Sigmoid colon (tissue), 7 donors: ENCODE measurements at places on chromosomes 3 and 15. TPM values are rescaled to one million over a fixed set of nuclear protein-coding genes. Genes with fewer than 3 reads are reported as not detected.

DNA sequence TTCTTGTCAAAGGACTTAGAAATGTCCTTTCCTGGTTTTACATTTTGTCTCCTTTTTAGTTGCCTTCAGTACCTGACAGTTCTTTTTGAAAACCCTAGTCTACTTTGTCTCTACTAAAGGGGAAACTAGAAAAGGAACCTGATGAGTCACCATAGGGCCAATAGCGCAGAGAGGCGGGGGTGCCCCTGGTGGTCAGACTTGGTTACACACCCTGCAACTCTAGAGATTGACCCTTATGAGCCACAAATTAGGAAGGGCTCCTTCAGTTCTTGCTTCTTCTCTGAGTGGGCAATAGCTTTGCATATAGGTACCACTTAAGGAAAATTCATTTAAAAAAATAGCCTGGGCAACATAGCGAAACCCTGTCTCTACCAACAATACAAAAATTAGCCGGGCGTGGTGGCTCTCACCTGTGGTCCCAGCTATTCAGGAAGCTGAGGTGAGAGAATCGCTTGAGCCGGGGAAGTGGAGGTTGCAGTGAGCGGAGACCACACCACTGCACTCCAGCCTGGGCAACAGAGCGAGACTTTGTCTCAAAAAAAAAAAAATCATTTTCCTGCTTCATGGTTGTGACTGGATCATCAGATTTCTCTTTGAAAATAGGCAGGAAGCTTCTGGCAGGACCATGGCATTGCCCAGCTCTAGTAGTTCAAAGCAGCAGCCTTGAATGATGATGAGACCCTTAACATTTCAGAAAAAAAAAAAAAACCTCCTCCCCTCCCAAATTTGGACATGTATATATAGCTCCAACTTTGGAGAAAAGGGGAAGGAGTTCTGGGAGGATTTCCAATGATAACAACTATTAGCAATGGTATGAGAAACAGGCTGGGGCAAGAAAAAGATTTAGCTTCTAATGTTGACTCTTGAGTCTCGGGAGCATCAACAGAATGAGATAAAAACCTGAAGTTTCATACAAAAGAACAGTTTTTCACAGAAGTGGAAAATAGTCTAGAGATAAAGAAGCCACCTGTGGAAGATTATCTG lies 45.2 kb upstream of the RASA2 start:
- no peaks in the 10 kb centered on the region for H3K27me3 ChIP-seq
- DNase-seq, result no peak
- H3K4me3 ChIP-seq, result peak overlapping the region; percentile 5
- peaks cover 69% of the 10 kb centered on the region for H3K4me1 ChIP-seq
- peak overlapping the region; percentile 96 for H3K27ac ChIP-seq

DNA sequence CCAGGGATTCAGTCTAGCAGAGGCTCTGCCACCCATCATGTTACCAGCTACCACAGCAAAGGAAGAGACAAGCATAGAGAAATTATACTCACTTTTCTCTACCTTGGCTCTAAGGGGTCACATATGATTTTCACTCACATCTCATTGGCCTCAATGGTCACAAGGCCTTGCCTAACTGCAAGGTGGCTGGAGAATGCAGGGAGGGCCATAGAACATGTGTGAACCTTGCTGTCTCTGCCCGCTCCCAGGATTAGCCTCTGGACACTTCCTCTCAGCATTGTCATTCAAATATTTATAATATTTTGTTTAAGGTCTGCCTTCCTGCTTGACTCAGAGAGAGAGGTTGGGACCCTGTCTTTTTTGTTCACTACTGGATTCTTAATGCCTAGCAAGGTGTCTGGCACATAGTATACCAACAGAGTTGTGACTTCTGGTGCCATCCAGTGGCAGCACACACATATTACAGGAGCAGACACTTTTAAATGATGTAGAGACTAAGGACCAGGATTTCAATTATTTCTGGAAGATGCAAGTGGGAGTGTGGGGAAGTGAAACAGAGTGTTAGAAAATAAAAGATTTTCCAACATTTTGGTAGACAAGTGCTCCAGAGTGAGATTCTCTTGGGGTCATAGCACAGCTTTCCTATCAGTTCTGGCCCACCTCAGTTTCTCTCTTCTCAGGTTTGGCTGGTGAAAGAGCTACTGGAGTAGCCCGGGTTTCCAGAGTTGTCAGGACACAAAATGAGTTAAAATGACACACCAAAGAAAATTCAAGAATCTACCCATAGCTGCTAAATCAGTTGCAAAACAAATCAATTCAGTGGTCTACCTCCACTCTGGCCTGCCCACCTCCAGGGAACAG lies 119.0 kb upstream of the RASGRP1 start:
- no peak overlapping the region for H3K27ac ChIP-seq
- H3K4me1 ChIP-seq, result no peaks in the 10 kb centered on the region
- no peak overlapping the region for H3K4me3 ChIP-seq
- no peaks in the 10 kb centered on the region for H3K36me3 ChIP-seq
- H3K27me3 ChIP-seq, result no peaks in the 10 kb centered on the region

DNA sequence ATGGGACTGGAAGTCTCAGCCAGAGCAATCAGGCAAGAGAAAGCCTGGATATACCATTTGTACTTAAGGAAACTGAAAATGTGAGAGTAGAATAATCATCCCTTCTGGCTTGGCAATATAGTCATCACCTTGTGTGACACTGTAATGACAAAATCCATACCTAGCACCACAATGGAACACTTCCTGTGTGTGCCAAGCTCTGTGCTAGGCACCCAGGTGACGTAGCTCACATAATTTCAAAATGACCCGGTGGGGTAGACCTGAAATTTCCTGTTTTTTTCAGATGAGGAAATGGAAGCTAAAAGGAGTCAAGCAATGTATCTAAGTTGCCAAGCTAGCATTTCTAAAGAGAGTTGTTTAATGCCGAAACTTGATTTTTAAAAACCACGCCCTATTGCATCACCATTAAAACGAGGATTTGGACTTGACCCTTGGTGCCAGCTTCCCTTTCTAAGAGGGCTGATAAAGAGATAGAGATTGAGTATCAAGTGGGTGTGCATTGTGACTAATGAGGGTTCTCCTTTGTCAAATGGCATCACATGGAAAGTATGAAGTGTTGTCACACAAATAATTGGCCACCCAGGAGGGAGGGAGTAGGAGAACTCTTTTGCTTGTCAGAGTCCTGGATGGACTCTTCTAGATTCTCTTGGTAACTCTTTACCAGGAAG lies 141.3 kb upstream of the PDZRN3 start:
- DNase-seq, result no peak
- no peaks in the 10 kb centered on the region for H3K36me3 ChIP-seq
- H3K27me3 ChIP-seq, result no peaks in the 10 kb centered on the region
- no peak overlapping the region for H3K4me3 ChIP-seq

- H3K36me3 ChIP-seq, result no peaks in the 10 kb centered on the region
- no peak overlapping the region for H3K27ac ChIP-seq
- H3K4me1 ChIP-seq, result no peaks in the 10 kb centered on the region
- no peak for DNase-seq
Observed at GRCh38 chr15:94164202-94164807, 67.1 kb upstream of the MCTP2 start.

DNA sequence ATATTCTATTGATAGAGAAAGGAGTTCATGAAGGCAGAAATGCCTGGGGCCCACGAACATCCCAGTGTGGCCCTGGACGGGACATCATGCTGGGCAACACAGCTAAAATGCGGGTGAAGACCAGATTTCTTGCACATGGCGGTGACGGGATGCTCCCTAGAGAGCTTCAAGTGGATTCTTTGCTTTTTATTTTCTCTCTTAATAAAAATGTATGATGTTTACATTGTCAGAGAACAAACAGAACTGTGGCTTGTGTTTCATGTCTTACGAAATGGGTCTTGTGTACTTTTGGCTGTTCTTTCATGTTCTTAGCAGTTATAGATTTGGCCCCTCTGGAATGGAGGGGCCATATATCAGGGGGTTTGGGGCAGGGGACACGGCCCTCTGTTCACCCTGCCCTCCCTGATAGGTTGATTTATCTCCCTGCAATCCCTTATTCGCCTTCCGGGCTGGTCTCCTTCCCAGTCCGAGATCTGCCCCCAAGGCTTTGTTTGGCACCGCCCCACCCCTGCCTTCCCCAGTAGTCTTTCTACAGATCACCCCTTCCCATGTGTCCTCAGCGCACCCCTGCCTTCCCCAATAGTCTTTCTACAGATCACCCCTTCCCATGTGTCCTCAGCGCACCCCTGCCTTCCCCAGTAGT lies 68.7 kb upstream of the CGNL1 start:
- H3K4me1 ChIP-seq, result peaks cover 12% of the 10 kb centered on the region
- no peaks in the 10 kb centered on the region for H3K27me3 ChIP-seq
- H3K36me3 ChIP-seq, result no peaks in the 10 kb centered on the region
- DNase-seq, result peak; percentile 42

DNA sequence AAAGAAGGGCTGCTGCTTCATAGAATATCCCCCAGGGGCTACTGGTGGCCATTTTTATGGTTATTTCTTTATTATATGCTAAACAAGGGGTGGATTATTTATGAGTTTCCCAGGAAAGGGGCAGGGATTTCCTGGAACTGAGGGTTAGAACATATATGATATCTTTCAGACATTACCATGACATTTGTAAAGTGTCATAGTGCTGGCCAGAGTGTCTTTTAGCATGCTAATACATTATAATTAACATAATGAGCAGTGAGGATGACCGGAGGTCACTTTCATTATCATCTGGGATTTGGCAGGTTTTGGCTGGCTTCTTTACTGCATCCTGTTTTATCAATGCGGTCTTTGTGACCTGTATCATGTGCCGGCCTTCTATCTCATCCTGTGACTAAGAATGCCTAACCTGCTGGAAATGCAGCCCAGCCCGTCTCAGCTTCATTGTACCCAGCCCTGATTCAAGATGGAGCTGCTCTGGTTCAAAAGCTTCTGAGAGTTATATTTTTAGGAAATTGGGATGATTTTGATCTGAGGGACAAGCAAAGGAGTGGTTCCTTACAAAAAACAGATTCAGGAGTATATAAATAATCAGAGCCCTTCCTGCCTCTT lies 9.1 kb upstream of the ZBTB20 start:
- no peaks in the 10 kb centered on the region for H3K27me3 ChIP-seq
- no peak overlapping the region for H3K4me3 ChIP-seq
- H3K4me1 ChIP-seq, result no peaks in the 10 kb centered on the region
- H3K36me3 ChIP-seq, result no peaks in the 10 kb centered on the region
- DNase-seq, result no peak
- H3K27ac ChIP-seq, result no peak overlapping the region

GRCh38 chr15:28018291-28019044 lies 80.6 kb downstream of the OCA2 start:
- H3K27ac ChIP-seq, result no peak overlapping the region
- no peaks in the 10 kb centered on the region for H3K27me3 ChIP-seq
- H3K4me3 ChIP-seq, result no peak overlapping the region

DNA sequence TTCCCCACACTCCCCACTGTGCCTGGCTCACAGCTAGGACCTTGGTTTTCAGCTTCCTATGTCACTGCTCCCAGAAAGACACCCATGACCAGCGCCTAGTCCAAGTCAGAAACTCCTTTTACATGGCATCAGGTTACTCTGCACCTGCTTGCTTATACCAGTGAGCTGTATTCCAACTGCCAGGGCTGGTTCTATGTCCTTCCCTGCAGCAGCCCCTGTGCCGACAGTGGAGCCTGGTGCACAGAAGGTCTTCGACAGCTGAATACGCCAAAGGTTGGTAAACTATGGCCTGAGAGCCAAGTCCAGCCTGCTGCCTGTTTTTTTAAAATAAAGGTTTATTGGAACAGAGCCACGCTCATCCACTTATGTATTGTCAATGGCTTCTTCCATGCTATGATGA lies 102.5 kb downstream of the IQSEC1 start:
- peaks cover 17% of the 10 kb centered on the region for H3K4me1 ChIP-seq
- H3K27me3 ChIP-seq, result no peaks in the 10 kb centered on the region

The ABI3BP gene
- total RNA-seq, result 79.6 TPM

The PLIN1 gene
- total RNA-seq, result 1.8 TPM

The SLC9A9 gene
- total RNA-seq, result 29.9 TPM

The CCDC13 gene
- 1.3 TPM for total RNA-seq
